Urothelium cell line (cell line): ENCODE measurements at places on chromosomes 4 and X.
A peak's percentile ranks its signal among the peaks of the same experiment; 100 is the strongest.

DNA sequence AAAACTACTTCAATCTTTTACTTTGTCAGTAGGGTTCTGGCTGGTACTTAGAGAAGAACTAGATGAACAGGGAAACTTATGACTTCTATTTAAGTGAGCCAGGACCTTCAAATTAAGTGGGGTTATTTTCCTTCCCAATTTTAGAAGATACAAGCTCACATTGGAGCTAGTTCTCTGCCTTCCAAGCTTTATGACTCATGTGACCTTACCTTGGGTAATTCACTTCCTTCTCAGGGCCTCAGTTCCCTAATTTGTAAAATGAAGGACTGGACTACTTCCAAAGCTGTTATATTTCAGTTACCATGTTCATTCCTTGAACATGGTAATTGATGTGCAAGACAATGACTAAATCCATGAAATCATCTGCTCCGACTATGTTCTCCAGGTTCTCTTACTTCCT, 32.0 kb upstream of the DCX start:
- no peak for DNase-seq

- DNase-seq: no peak
Measured at GRCh38 chrX:121455890-121456289, 408.5 kb downstream of the GLUD2 start.

- DNase-seq: no peak
Measured at GRCh38 chr4:36919721-36920120, 324.8 kb upstream of the NWD2 start.

DNA sequence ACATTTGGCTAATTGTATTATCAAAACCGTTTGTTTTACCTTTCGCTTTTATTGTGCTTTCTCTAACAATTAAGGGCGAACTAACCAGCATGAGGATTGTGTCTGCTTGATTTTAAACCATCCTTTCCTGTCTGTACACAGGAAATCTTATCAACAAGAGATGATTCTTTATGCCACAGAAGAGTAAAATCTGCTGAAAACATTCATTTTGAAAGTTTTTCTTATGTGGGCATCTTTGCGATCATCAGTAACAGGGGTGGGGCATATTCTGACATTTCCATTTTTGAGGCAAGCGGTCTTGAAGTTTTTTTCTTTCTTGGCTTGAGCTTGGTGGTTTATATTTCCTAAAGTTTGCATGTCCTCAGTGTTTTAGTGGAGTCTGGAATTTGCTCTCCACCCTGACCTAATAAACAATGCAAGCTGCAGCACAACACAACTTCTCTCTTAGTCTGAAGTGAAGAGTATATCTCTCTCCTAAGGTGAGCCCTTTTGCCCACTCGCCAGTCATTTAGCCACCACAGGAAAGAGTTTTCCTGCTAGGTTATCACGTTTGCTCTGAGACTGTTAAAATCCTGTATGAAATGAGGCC, 26.6 kb downstream of the NFKB1 start:
- no peak for DNase-seq

GRCh38 chrX:103240155-103240554, 14.8 kb downstream of the TCEAL8 start:
- no peak for DNase-seq

DNA sequence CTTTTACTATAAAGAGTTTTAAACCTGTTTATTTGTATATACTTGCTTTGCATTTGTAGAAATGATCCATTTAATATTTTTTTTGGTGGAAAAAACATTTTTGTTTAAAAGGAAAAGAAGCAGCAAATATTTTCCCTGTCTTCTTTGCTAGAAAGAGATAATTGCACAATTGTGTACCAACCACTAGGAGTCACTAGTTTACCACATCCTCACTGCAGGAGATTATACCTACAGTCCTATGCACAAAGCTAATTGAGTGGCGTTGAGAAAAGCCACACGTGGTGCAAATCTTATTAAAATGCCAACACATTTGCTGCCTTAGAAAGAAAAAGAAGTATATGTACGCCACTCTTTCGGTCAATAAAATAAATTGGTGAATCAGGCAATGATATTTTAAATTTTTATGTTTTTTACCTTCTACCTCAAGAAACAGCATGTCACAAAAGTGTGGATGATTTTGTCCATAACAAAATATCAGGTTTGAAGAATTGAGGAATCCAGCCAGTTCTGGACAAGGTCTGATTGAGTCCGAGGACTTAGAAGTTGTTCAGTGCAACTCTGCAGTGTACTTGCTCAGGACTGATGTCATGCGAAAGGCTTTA, 102.9 kb downstream of the GRXCR1 start:
- DNase-seq: peak; percentile 48

- no peak for DNase-seq
Measured at GRCh38 chr4:176443646-176444409, 124.1 kb downstream of the SPCS3 start.

DNA sequence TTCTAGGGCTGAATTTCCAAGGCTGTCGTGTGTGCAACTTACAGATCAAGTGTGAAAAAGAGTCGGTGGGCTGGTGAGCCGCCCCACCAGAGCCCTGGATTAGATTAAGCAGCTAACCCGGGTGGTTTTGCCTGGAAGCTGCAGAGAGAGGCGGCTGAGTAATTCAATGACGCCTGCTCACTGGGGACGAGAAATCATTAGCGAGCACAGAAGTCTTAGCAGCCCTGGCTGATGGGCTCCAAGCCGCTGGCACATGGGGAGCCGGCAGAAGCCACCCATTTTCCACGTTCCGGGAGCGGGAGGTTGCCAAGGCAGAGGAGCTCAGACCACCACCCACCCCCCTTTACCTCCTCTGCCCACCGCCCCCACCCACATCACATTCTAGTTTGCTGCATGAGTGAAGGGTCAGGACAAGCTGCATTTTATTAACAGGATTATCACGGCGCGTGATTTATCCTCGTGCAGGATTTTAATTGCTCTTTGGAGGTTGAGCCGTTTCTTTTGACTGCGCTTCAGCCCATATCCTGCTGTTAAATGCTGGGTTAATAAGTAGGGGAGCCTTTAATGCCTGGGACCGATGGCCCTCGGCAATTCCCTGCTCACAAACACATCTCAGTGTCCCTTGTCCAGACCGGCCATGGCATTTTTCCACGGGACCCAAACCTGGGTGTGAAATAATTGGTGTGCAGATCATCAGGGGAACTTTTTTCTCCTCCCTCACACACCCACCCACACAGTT, 19.1 kb downstream of the BCOR start:
- no peak for DNase-seq

DNA sequence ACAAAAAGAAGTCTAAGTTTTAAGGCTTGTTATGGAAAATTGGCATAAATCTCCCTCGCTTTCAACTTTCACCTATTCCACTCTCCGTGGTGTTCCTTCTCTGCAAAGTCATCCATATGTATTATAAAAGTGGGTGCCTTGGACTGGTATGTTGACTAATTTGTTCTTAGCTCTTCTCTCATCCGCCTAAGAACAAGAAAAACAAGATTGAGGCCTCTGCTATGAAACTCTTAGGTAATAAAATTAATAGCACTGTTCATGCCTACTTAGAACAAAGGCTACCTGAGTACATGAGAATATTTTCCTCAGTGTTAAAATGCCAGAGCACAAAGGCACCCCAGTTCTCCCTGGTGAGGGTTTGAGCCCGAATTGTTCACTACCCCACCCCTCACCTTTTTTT, 1.3 kb downstream of the CNGA1 start:
- no peak for DNase-seq

DNA sequence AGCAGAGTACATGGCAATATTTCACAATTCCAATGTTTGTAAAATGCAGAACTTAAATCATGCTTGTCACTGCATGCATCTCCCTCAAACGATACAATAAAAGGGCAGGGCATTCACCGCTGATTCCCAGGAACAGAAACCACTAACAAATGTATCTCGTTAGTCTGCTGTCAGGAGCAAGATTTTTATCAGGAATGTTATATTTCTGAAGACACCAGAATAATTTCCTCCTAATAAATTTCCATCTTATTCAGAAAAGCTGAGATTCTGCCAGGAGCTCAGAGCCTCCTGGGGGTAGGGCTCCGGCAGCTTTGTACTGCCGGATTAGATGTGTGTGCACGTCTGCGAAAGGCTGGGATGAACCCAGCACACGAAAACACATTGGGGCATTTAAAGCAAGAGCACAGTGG, 54.0 kb upstream of the LDB2 start:
- no peak for DNase-seq

- no peak for DNase-seq
Measured at GRCh38 chrX:149313871-149314371, 191.2 kb downstream of the IDS start.

DNA sequence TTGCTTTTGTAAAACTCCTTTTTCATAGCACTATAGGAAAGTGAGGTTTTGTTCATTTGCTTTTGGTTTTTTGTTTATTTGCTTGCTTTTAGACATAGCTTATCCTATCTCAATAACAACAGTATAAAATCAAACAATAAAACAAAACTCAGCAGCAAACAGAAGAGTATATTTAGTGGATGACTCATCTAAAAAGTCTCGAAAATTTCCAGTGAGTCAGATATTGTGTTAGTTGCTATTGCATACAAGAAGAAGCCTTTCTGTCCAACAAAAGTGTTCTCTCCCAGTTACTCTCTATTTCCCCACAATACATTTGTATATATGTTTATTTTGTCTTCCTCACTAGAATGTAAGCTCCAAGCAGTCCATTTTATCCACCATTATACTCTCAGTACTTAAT, 36.0 kb upstream of the NPNT start:
- DNase-seq: peak; percentile 44

- DNase-seq: no peak
Measured at GRCh38 chr4:13912966-13913365, 285.4 kb upstream of the BOD1L1 start.

- no peak for DNase-seq
Measured at GRCh38 chrX:48467281-48467761, 2.7 kb downstream of the SLC38A5 start.

DNA sequence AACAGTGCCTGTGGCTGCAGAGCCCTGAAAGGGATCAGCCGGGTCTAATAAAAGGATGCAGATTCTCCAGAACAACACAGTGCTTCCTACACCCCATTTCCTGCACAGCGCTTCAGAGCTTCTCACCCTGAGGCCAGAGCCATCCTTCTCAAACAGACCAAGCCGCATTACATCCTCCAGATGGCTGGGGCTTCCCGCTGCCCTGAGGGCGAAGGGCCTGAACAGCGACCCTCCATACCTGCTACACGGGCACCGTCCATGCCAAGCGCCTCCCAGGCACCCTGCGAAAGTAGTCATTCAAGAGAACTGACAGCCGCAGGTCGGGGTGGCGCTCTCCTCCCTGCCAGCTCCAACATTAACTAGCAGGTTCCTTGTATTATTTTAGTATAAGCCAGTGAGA, 36.5 kb downstream of the ACOX3 start:
- DNase-seq: no peak

GRCh38 chr4:114497116-114497515, 101.5 kb upstream of the UGT8 start:
- DNase-seq: no peak

GRCh38 chrX:40098264-40099054, 701 bp upstream of the BCOR start:
- DNase-seq: peak; percentile 64

DNA sequence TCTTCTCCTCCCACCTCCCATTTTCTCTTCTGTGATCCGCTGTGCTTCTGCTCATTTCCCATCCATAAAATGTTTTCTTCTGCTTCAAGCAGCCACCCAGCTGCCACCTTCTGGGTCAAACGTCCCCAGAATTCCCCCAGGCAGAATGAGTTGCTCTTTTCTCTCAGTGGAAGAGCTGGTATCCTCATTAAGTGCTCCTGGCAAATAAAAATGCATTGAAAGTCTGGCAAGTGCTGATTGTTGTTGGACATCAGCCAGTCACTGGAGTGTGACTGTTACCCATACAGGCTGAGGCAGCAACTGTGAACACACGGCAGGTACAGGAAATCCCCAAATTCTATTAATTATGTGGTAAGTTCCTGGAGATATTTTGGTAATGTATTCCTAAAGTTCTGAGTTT, 52.6 kb downstream of the LIMCH1 start:
- DNase-seq: no peak

DNA sequence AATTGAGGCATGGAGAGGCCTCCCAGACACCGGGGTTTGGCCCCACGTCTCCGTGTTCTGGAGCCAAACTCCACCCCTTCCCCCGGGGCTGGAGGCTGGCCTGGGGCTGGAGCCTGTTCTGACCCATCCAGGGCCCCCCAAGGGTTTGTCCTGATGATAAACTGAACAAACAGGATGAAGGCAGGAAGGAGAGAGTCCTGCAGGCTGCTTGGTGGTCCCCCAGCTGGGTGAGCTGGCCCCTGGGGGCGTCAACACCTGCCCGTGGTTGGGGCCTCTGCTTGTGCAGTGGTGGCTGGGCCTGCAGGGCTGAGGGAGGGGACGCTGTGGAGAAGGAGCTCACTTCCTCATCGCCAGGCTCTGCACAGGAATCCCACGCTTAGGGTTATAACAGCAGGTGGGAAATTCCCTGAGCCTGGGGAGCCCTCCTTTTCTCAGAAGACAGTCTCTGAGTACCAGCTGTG, 2.3 kb downstream of the SH3TC1 start:
- no peak for DNase-seq

DNA sequence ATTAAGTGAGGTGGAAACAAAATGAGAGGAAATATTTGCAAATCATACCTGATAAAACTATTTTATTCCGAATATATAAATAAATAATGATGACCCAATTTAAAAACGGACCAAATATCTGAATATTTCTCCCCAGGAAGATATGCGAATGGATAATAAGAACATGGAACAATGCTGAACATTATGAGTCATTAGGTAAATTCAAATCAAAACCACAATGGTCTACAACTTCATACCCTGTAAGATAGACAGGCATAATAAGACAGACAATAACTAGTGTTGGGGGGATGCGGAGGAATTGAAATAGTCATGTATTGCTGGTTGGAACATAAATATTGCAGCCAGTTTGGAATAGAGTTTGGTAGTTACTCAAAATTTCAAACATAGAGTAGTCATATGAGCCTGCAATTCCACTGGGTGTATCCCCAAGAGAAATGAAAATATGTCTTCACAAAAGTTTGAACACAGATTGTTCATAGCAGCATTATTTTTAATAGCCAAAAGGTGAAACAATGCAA, 47.6 kb upstream of the DRP2 start:
- DNase-seq: no peak

DNA sequence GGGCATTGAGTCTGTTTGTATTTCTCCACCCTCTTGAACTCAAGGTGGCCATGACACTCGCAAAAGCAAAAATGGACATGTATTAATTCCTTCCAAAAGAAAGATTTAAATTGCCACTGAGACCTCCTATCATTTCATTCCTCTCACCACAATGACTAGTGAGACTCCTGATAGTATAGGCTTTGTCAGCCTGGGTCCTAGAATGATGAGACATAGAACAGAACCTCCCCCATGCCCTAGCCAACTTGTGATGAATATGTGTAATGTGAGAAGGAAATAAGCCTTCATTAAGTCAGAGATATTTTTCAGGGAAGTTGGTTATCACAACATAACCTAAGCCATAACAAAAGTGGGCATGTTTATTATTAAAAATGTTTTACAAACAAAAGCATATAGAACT, 62.5 kb downstream of the ASB9 start:
- no peak for DNase-seq

- no peak for DNase-seq
Measured at GRCh38 chrX:13901354-13901753, 84.5 kb upstream of the GPM6B start.
